ENCODE measurements at places on chromosomes 5 and 9.

DNA sequence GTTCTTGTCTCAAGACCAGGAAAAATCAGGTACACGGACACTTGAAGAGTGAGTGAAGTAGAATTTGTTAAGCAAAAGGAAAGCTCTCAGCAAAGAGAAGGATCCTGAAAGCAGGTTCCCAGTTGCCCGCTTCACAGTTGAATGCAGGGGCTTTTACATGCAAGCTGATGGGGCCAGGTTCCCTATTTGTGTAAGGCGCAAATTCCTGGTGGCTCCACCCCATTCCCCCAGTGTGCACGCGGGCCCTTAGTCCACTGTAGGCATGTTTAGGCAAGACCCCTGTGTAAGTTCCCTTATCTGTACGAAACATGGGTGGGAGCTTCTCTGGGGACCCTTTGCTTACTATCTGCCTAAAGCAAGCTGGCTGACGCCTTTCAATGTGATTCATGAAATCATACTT lies 2.7 kb upstream of the AGTPBP1 start:
- no peak for DNase-seq

GRCh38 chr9:4590430-4591122 lies 71.5 kb upstream of the PLPP6 start:
- no peak for DNase-seq

GRCh38 chr5:171755354-171755821 lies 30.2 kb upstream of the SMIM23 start:
- DNase-seq, result no peak

DNA sequence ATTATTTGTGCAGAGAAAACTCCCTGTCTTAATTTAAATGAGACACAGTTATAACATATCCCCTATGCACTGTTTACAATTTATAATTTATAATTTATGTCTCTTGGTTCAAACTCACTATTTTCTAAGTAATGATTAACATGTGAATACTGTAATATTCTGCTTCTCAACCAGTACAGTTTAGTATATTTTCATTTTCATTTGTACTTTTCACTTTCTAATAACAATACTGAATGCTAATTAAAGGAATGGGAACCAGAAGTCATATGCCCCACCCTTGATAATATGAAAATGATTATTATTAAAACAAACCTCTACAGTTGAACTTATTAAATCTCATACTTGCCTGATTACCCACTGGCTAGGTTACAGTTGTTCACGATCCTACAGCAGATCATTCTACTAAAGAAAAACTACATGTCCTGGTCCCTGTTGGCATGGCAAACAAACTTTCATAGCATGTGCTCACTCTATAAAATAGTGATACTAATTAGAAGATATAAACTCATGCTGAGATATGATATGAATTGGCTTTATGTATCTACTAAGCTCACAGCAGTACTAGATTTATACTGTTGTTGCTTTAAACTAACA lies 66.4 kb downstream of the POU5F2 start:
- no peak for DNase-seq

DNA sequence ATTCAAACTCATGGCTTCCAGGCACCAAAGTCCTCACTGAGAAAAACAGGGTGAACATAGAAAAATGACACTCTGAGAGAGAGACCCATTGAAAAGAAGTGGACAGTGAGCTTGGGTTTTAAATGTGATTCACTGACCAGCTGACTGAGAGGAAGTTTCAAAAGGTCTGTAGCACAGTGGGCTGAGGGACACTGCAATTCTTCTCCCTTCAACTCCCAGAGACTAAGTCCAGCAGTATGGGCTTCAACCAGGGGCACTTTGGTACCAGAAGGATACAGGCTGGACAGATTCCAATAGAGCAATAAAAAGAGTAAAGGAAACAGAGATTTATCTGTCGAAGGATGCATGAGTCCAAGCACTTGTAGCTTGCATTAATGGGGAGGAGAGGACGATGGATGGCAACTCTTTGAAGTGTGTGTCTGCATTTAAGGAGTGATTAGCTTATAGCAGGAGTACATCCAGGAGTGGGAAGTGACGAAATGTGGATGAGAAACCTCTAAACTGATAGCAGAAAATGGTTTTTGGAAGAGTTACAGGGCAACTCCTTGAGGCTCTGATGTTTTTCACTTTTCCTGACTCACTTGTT lies 117.0 kb upstream of the ANKRD55 start:
- no peak for DNase-seq

GRCh38 chr9:87067426-87067825 lies 120.1 kb upstream of the GAS1 start:
- no peak for DNase-seq

DNA sequence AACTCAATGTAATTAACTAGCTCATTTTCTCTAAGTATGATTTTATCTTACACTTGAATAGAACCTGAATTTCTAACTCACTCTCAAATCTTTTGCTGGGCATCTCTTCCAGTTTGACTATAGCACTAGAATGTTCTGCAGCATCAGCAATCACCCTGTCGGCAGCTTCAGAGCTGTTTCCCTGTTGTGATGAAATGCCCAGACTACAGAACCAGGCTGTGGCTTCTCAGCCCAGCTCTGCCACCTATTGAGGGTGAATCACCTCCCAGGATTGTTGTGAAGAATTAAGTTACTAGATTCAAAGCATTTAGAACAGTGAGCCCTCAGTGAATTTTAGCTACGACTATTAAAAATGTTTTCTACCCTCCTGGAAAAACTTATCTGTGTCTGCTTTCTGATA lies 90.4 kb upstream of the ANKRD55 start:
- DNase-seq, result no peak

DNA sequence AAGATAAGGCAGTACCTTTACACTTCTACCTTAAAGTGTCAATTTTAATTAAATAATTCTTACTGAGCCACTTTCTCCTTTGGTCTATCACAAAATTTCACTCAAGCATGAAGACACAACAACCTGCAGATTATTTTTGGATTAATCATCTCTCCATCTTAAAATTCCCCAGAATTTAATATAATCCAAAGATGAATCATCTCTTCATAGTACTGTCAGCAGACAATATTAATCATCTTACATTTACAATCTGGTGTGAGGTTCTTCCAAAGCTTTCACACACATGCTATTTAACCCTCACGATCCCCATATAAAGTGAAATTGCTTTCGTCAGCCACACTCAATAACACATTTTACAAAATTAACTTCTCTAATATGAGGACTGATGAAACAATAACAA lies 43.0 kb downstream of the LHFPL2 start:
- DNase-seq, result no peak

DNA sequence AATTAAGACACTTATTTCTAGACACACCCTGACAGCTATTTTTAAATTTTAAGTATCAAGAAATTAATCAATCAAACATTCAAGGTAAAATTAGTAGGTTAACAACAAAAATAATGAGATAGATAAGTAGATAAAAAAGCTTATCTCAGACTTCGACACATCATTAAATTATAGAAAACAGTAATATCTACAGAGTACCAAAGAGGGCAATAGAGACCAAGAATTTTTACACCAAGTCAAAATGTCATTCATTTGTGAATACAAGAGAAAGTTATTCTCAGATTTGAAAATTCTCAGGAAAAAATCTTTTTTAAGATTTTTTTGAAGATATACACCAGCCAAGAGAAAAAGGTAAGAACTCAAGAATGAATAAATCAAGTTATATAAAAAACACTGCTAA lies 445.6 kb downstream of the ACTL7B start:
- DNase-seq, result no peak

DNA sequence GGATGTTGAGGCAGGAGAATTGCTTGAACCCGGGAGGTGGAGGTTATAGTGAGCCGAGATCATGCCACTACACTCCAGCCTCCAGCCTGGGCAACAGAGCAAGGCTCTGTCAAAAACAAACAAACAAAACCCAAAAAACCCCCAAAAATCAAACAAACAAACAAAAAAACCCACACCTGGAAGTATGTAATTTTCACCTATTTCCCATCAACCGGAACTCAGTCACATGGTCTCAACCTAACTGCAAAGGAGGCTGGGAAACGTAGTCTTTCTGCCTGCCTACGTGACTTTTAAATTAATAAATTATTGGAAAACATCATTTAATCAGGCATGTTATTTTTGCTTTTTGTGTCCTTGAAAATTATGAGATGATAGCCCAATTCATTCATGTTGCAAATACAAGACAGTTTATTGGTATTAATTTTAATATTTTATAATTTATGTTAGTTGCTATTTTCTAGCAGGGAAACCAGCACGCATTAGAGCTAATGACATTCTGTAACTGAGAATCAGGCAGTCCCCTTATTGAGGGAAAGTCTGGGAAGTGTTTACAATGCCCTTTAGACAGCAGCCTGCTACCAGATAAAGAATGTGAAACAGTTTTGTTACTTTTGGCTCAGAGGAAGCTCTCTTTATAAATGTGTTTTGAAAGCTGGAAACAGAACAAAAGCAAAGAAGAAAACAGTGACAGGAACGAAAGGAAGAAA lies 110.3 kb downstream of the NXNL2 start:
- no peak for DNase-seq

- no peak for DNase-seq
Observed at GRCh38 chr5:165014439-165014838, 1509.0 kb downstream of the MAT2B start.

DNA sequence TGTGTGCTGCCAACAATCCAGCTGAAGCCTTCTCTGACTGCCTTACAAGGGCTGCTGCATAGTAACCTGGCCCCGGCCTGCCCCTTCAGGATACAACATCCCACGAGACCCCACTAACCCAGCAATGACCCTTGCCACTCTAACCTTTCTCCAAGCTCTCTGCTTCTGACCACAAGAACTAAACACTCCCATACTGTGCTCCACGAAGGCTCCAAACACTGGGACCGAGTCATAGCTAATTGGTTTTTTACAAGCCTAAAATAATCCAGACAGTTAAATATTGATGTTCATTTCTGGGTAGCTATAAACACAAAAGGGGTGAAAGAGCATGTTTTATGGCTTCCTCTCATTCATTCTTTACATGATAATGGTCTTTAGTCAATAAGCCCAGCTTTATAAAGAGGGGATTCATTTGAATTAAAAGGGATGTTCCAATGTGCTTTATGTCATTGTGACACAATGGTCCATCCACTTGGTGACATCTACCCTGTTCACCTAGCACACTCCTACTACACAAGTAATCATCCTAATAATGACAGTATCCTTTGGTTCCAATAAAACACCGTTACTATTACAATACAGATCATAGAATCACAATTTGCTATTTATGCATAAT lies 16.2 kb upstream of the TLE4 start:
- no peak for DNase-seq

- DNase-seq, result no peak
Observed at GRCh38 chr9:124358631-124359030, 56.6 kb downstream of the PSMB7 start.

DNA sequence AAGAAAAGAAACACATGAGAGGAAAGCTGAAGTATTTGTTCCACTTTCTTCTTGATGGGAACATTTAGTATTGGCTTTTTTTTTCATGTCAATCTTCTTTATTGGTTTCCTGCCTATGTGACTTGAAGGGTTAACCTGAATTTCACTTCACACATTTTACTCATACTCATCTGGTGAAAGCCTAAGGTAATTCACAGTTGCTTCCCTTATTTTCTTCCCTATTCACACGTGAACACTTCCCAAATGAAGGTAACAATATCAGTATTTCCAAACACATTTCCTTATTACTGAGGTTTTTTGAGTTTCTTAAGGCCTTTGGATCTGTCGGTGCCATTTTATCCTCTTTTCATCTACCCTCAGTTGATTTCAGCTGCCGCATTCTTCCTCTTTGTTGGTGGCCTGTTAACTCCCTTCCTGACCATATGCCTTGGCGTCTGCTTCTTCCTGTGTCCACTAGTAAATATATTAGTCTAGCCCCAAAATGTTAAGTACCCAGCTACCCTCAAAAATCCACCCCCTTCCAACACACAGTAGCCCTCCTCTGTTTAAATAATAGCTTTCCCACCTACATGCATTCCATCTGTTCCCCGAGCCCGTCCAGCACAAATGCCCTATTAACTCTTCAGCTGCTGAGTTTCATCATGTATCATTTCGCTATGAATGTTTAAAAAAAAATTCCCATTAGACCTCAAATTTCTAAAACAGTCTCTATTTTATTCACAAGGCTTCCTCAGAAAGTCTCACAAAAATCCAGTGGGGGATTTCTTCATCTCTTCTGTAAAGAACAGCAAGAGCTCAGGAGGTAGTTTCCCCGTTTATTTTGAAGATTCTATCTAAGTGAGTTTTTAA lies 97.3 kb downstream of the USP20 start:
- DNase-seq, result no peak

DNA sequence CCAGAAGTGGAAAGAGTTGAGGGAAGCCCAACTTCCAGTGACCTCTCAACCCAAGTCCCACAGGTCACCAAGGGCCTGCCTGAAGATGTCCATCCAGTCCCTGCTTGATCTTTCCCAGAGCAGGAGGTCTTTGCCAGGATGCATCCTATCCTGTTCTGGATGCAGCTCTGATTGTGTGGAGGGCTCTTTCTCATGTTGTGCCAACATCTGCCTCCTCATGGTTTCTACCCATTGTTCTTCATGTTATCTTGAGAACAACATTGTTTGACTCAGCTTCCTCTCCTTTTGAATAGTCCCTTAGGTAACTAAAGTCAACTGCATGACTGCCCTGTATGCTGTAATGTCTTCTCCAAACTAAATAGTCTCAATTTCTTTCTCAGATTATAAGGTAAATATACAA lies 169.3 kb downstream of the CCDC192 start:
- no peak for DNase-seq

DNA sequence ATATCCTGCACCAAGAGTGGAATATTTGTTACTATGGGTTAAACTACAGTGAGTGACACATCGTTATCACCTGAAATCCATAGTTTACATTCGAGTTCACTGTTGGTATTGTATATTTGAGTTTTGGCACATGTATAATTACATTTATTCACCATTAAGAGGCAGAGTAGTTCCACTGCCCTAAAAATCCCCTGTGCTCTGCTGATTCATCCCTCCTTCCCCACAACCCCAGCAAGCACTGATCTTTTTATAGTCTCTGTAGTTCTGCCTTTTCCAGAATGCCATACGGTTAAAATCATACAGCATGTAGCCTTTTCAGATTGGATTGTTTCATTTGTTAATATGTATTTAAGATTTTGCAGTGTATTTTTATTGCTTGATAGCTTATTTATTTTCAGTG lies 495.2 kb downstream of the DIRAS2 start:
- DNase-seq, result no peak

GRCh38 chr5:158135682-158136179 lies 276.8 kb upstream of the CLINT1 start:
- no peak for DNase-seq

DNA sequence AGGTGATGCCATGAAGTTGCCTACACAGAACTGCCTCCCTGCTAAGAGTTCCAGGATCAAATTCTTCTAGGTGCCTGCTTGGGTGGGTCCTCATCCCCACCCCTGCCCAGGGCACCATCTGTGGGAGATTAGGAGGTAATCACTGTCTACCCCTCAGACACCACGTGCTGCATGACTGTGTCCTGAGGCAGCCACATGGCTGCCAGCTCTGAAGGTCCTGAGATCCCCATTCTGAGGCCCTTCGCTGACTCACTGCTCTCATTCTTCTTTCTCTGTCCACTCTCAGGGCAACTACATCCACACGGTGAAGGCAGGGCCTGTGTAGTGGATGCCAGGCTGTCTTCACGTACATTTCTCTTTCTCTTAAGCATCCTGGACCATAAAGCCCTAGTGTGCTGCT lies 222.9 kb upstream of the ANKRD55 start:
- DNase-seq, result no peak

GRCh38 chr5:147504011-147504410 lies 5.9 kb downstream of the DPYSL3 start:
- DNase-seq, result no peak

GRCh38 chr5:139389701-139390638 lies at the start of gene MZB1:
Gene MZB1 (minus strand): TSS chr5:139389913. CDS start chr5:139389856, 57 bp downstream.
- no peak for DNase-seq

GRCh38 chr9:115997923-115998322 lies 155.7 kb upstream of the PAPPA start:
- no peak for DNase-seq

GRCh38 chr9:79896390-79896980 lies 324.7 kb downstream of the TLE4 start:
- DNase-seq, result no peak
